ENCODE measurements at places on chromosomes 2 and 18. TPM values are rescaled to one million over a fixed set of nuclear protein-coding genes. Genes with fewer than 3 reads are reported as not detected.

GRCh38 chr2:180125245-180125962, 118.3 kb upstream of the CWC22 start:
- DNase-seq = peak; percentile 84

DNA sequence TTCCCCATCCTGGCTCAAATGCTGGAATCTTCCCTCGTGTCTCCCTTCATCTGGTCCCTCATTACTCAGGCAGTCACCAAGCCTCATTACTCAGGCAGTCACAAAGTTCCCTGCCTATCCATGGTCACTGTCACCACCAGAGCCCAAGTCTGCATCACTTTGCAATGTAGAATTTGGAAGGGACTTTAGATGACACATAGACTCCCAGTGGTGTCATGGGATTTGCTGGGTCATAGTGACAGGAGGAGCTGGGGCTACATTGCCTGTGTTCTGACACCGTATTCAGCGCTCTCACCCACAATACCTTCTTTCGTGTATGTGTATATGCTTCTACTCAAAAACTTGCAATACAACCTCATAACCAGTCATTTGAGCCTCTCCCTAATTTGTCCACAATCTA, 2.1 kb upstream of the EMILIN1 start:
- DNase-seq = no peak

- DNase-seq = no peak
Measured at GRCh38 chr18:57698571-57699276, 77.1 kb upstream of the NARS1 start.

The ACTG2 gene
- polyA plus RNA-seq = 104 TPM

The PAX3 gene
- polyA plus RNA-seq = not detected

The SP140 gene
- under 0.01 TPM for polyA plus RNA-seq

All from sigmoid colon (tissue), 7 donors.